ENCODE measurements at places on chromosomes 4 and X.

GRCh38 chr4:185115827-185116232 is 27.2 kb upstream of the SLC25A4 start:
- peak; percentile 79 for DNase-seq

DNA sequence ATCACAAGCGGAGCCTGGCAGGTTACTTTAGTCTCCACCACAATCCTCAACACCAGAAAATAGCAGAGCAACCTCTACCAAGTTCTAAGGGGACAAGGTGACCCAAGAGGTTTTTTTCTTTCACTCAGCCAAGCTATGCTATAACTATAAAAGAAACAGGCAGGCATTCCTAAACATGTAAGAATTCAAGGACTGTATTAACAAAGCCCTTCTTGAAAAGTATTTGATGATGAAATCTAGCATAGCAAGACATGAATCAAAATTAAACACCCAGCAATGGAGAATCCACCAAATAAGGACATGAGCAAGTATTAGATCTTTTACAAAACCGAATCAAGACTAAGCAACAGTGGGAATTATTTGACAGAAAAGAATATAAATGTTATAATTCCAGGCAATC is 25.7 kb upstream of the C1QTNF7 start:
- no peak for DNase-seq

DNA sequence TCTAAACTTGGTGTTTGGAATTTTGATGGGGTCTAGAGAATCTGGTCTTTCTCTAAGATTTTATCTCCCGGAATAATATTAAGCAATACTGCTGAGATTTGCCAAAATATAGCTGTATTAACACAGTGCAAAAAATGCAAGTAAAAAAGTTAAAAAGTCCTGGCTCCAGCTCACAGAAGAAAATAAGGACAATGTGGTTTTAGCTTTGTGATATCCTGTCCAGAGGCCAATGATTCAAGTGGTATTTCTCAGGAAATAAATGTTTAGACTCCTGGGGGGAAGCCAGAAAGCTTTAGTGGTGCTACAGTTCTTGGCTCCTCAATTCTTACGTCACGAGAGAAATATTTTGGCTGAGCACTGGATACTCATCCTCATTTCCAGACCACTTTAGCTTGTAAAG is 40.9 kb upstream of the IL13RA2 start:
- no peak for DNase-seq

- no peak for DNase-seq
Observed at GRCh38 chrX:8906299-8906938, 105.2 kb upstream of the FAM9A start.

DNA sequence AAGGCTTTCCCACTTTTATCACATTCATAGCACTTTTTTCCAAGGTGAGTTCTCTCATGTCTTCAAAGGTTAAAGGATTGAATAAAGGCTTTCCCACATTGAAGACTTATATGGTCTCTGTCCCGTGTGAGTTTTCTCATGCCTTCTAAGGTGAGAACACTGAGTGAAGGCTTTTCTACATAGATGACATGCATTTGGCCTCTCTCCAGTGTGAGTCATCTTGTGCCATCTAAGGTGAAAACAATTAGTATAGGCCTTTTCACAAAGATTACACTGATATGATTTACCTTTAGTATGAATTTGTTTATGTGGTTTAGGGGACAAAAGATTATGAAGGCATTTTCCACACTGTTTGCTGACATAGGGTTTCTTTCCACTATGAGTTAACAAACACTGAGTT is 21.2 kb downstream of the USP17L30 start:
- no peak for DNase-seq

DNA sequence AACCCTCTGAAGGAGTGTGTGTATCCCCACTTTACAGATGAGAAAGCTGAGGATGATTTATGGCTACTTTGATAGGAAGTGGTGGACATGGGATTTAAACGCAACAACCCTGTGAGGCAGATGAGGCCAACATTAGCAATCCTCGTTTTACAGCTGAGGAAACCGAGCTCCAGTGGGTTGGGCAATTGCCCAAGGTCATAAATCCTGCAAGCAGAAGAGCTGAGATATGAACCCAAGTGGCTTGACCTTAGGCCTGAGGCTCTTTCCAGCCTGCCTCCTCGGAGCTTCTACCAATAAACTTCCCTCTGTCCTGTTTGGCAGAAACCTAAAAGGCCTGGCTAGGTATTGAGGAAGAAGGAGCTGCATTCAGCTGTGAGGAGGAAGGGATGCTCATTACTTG is 185.5 kb upstream of the RBPJ start:
- DNase-seq = no peak

DNA sequence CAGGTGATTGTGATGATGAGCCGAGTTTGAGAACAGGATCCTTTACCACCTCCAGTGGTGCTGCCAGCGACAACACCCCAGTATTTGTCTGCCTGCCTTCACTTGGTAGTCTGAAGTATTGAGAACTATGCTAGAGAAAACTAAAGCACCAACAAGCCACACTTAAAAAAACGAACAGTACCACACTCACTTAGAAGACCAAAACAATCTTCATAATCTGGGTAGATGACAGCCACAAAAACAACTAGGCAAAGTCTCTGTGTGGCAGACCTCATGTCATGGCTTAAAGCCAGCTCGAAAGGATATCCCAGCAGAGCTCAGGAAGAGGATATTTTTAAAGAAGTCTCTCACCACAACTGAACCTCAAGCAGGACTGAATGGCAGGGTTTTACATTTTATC is 236.0 kb downstream of the GPC3 start:
- no peak for DNase-seq
